Parietal lobe (tissue), 2 donors: ENCODE measurements at places on chromosomes 16 and 17. TPM values are rescaled to one million over a fixed set of nuclear protein-coding genes. Genes with fewer than 3 reads are reported as not detected.

Gene GNG13
- total RNA-seq = not detected

Gene CD300E
- not detected for total RNA-seq

Gene CD300LB
- total RNA-seq = not detected

Gene ATAD5
- total RNA-seq = 13.1 TPM

Gene MEIOB
- not detected for total RNA-seq

Gene KRT27
- not detected for total RNA-seq

Gene CRAMP1
- 18.8 TPM for total RNA-seq

Gene TMEM100
- 1.9 TPM for total RNA-seq

Gene CNTROB
- 46.0 TPM for total RNA-seq

Gene TBC1D3K
- 0.31 TPM for total RNA-seq

Gene MED31
- total RNA-seq = 12.5 TPM
